ENCODE measurements at places on chromosomes 13 and 19.

DNA sequence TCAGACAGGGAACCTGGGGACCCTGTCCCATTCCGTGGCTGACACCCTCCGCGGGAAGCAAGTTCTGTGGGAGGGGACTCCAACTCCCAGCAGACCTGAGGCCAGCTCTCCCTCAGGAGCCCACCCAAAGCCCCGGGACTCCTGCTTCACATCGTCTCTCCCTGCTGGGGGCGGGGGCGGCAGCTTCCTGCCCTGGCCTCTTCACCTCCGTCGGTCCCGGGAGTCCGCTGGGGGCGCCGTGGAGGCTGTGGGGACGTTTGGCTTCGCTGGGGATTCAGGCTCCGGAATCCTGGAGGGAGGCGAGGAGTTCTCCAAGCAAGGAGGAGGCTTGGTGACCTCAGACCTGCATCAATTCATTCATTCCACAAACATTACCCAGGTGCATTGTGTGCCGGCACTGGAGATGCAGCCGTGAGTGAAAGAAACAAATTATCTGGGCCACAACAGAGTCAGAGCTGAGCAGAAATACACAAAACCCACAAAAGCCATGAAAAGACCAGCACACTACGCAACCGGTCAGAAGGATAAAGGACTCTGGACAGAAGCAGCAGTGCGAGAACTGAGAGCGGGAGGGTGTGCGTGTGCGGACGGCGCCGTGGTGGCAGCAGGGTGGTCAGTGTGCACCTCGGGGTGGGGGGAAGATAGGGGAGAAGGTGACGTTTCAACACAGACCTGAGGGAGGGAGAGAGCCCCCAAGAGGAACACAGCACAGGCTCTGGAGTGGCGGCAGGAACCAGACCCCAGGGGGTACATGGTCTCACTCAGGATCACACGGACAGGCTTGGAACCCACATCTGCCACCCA is 19.0 kb downstream of the EPS8L1 start:
- DNase-seq: no peak

DNA sequence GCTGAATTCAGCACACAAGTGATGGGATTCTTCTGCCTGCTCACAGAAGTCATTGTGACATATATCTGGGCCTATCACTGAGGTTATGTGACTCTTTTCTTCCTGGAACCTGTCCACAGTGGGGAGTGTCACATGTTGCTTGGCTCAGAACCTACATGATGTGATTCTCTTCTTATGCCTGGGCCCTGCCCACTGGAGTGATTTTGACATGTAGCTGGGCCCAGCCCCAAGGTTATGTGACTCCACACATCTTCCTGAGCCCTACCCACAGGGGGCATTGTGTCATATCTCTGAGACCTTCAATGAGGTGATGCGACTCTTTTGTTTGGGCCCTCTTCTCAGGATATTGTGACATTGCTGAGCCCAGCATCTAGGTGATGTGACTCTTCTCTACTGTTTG is 17.4 kb upstream of the ZNF429 start:
- DNase-seq: no peak

DNA sequence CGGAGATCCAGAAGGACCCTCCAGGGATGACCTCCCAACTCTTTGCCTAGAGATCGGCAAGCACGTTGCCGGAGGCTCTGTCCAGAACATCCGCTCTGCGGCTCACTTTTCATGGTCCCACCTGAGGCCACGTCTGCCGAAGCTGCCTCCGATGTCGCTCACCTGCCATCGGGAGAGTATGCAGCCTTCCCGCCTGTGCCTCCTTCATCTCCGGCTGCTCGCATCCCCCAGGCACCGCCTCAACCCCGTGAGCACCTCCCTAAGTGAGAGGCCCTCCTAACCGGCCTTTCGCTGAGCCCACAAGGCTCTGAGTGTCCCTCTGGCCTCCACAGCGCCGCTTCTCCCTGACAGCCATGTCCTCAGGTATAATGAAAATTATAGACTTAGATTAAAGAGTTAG is 275.1 kb downstream of the EFNB2 start:
- DNase-seq: no peak

DNA sequence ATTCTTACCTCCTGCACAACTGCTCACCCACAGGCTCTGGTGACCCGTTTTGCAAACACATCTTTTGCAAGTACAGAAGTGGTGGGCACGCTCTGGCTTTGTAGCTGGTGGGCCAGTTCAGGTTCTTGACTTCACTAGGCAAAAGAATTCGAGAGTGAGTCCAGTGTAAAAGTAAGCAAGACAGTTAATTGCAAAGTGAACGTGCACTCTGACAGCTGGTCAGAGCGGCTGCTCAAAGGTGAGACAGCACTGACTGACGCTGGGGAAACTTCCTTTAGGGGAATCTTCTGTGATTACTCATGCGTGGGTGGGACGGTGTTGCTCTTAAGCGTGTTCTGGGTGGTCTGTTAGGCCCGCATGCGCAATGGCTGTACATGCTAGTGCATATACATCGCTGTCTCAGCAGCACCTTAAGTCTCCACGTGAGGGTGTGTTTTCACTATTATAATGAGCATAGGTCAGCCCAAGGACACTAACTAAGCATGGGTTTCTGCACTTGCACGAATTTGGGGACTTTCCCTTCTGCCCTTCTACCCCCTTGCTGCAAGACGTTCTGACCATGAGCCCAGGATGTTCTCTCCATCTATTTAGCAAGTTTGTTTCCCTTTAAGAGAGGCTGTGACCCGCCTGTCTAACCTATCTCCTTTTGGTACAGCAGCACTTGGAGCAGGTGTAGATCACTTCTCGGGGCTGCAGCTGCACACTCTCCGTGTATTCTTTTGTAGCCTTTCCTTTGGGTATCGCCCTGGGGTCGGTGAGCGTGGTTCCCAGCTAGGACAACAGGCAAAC is 30.2 kb upstream of the CD33 start:
- no peak for DNase-seq

DNA sequence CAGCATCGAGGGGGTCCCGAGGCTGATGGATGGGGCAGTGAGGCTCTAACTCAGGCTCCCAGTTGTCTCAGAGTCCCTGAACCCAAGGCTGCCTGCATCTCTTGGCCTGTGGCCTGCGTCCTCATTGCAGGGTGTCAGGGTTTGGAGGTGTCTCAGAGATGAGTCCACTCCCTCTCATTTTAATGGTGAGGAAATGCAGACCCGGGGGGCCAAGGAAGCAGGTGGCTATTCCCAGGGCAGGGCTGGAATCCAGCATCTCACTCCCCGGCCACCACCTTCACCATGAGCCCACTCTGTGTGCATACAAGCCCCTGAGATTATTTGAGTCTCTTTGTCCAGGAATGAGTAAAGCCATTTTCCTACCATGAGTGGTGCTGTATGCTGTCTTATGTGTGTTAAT is 21.4 kb downstream of the TEX29 start:
- DNase-seq: no peak

DNA sequence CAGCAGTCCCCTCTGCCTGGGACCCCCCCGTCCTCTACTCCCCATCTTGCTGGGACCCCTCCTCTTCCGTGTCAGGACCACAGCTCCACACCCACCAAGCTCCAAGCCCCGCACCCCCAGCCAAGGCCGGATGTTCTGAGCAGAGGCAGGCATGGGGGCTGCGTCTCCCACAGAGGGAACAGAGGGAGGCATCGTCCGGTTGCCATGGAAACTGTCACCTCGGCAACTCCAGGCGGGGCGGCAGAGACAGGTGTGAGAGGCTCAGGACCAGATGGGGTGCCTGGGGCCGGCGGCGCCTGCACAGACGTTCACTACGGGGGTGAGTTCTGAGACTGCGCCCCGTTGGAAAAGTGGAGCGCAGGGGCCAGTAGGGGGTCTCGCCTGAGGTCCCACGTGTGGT is 5.4 kb downstream of the RNU6-9 start:
- no peak for DNase-seq

DNA sequence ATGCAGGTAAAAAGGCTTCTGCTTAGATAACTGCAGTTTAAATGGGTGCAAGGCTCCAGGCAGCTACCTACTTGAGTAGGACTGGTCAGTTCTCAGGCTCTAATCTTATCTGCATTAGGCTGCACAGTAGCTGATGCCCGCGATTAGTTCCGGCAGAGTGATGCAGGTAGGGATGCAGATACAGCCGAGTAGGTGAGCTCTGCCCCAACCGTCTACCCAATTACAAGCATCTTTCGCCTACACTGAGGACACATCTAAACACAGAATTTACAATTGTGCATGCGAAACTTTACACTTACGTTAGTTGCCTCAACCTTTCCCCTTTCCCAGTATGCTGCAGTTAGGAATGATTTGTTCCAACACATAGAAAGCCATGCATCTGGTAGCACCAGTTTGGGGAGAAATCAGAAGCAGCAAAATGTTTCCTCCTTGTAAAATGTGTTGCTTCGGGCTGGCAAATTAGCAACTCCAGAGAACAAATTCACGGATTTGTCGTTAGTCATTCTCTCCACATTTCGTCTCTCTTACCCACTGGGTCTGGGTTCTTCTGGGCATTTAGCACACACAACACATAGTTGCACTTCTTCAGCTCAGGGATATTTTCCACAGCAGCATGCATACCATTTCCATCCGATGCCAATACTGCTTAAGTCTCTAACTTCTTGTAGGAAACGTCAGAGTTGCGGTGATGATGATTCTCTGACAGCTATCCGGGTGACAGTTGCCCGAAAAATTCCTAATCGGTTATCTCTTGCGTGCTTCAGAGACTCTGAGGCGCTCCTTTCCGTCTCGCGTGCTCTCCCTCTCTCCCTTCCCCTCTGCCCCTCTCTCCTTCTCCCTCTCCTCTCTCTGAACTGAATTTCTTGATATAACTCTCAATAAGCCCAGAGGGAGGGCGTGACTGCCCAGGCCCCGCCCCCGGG is at the start of gene PCDH9:
Gene PCDH9, minus strand, starts transcription at position 856 of the 923 bp plus-strand sequence. CDS start 1,896 bp downstream, outside the sequence.
- no peak for DNase-seq

GRCh38 chr13:91168386-91168711 is 179.1 kb upstream of the MIR17HG start:
- no peak for DNase-seq

DNA sequence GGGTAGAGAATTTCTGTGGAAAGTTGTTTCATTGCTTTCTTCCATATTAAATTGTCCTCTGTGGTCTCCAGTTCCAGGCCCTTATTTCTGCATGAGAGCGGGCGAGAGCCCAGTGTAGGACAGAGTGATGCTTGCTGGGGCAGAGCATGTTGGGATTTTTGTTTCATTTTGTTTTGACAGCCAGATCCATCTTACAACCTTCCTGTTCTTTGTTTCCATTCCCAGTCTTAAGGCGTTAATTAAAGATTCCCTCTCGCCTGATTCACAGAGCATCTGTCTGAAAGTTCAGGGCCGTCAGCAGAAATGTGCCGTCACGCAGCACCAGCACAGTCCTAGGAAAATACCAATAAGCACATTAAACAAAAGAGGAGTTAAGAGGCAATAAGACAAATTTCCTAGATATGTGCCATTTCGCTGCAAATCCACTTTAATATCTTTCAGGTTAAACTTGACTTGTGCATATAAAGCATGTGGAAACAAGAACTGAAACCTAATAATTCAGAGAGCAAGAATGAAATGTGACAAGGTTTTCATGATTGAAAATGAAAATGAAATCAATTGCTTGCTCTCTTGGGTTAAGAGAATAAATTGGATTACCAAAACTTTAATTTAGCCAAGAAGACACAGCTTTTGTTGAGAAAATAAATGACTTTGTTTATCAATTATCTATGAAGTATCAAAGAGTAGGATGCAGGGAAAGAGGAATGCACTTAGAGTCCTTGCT is 210.7 kb upstream of the SLC10A2 start:
- no peak for DNase-seq

- DNase-seq: no peak
Observed at GRCh38 chr19:7292950-7293761, 1.1 kb downstream of the INSR start.

- no peak for DNase-seq
Observed at GRCh38 chr19:19595171-19595701, 23.3 kb downstream of the PBX4 start.

- no peak for DNase-seq
Observed at GRCh38 chr19:20153281-20153680, 13.7 kb upstream of the ZNF486 start.

DNA sequence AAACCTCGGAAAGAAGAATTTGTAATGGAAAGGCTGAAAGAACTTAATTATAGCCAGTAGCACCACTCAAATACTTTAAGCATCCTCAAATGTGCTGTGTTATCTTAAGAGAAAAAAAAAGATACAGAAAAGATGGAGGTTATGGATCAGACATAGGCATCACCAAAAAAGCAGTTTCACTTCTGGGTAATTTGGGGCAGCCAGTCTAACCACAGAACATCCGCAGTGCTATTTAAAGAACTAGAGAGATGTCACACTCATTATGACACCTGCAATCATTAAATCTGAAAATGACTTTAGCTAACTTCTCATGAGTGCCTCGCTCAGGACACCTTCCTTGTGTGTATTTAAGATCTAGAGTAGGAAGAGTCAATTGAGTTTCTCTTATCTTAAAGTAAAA is 211.8 kb downstream of the RBM26 start:
- peak; percentile 53 for DNase-seq

DNA sequence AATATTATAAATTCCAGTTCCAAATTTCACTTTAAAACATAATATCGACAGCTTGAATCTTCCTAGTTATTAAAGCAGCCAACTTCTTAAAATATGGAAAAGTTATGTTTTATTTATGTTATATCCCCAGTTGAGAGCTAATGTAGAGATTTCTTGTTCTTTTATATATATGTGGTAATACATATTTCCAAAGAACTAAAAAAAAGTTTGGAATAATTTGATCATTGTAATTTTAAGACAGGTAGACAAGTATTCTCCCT is 781 bp upstream of the TBC1D4 start:
- no peak for DNase-seq

- no peak for DNase-seq
Observed at GRCh38 chr19:7622933-7623685, 6.2 kb downstream of the XAB2 start.

- DNase-seq: no peak
Observed at GRCh38 chr19:7130043-7130442, 60.5 kb downstream of the ZNF557 start.

DNA sequence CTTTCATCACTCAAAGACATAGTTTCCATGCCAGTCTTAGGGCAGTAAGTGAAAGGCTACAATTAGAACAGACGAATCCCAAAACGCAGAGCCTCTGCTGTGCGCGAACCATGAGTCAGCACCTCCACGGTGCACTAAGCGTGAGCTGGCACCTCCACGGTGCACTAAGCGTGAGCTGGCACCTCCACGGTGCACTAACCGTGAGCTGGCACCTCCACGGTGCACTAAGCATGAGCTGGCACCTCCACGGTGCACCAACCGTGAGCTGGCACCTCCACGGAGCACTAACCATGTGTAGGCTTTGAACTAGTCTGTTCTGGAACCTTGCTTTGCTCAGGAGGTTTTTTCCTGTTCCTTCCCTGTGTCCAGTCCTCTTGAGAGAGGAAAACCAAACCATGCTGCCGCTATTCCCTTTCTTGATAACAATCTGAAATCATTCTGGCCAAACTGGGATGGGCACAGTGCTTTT is 120.6 kb downstream of the IRS2 start:
- DNase-seq: no peak

DNA sequence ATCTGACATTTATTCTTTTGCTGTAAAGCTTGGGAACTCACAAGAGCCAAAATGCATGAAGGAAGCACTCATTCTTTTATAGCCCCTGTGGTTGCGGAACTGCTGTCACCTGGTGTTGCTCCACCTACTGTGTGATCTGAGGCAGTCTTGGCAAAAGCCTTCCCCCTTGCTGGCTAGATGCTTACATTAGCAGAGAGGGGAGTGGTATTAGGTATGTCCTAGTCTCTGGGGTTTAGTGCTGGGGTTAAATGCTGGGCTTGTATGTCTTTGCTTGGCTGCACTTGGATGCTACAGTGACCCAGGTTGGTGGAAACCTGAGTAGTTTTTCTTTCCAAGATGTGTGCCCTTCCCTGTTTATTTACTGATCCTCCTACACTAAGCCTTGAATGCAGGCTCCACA is 99.3 kb downstream of the WDFY2 start:
- no peak for DNase-seq
